Diencephalon (tissue), 1 donor: ENCODE measurements at places on chromosomes 2 and 18. TPM values are rescaled to one million over a fixed set of nuclear protein-coding genes. Genes with fewer than 3 reads are reported as not detected.

Gene AUP1
- total RNA-seq = 48.2 TPM

Gene TPRKB
- 36.0 TPM for total RNA-seq

Gene SERPINB11
- not detected for total RNA-seq

Gene C1GALT1C1L
- total RNA-seq = 0.92 TPM

Gene KCNG2
- total RNA-seq = 0.69 TPM

Gene FRZB
- 5.5 TPM for total RNA-seq

Gene HOXD10
- total RNA-seq = not detected

Gene LYPD1
- 77.0 TPM for total RNA-seq

Gene MYO1B
- 90.0 TPM for total RNA-seq

Gene ACOXL
- 0.23 TPM for total RNA-seq

Gene ZNF396
- 5.8 TPM for total RNA-seq

Gene GKN1
- not detected for total RNA-seq

Gene RANBP2
- total RNA-seq = 82.1 TPM

Gene ADGRF3
- total RNA-seq = not detected

Gene NBEAL1
- 42.7 TPM for total RNA-seq
